Fibroblast of skin of left biceps (primary cell): ENCODE measurements at places on chromosomes 6 and 20.

- no peak for DNase-seq
Measured at GRCh38 chr6:26613201-26613600, 16.4 kb downstream of the ABT1 start.

- no peak for DNase-seq
Measured at GRCh38 chr20:25206548-25206947, 11.0 kb downstream of the ENTPD6 start.

DNA sequence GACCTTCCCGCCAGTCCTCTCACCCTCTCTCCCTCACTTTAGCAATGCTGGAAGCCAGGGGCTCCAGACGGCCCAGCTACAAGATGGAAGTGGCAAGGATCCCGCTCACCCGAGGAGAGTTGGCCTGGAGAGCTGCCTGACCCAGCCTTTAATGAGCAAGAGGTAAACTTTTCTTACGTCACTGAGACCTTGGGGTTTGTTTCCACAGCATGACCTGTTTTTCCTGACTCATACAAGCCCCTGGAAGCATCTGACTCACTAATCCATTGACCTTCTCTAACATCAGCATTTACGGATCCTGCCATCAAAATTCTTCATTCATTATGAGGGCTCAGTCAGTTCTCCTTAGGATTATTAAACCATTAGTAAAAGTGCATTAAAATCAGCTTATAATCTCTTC, 120.4 kb downstream of the MYLK4 start:
- peak; percentile 58 for DNase-seq

- no peak for DNase-seq
Measured at GRCh38 chr6:27290065-27290849, 21.8 kb downstream of the POM121L2 start.

GRCh38 chr6:139828751-139829519, 454.5 kb upstream of the CITED2 start:
- DNase-seq: no peak

GRCh38 chr20:31485450-31486339, 10.6 kb downstream of the REM1 start:
- DNase-seq: peak; percentile 50

DNA sequence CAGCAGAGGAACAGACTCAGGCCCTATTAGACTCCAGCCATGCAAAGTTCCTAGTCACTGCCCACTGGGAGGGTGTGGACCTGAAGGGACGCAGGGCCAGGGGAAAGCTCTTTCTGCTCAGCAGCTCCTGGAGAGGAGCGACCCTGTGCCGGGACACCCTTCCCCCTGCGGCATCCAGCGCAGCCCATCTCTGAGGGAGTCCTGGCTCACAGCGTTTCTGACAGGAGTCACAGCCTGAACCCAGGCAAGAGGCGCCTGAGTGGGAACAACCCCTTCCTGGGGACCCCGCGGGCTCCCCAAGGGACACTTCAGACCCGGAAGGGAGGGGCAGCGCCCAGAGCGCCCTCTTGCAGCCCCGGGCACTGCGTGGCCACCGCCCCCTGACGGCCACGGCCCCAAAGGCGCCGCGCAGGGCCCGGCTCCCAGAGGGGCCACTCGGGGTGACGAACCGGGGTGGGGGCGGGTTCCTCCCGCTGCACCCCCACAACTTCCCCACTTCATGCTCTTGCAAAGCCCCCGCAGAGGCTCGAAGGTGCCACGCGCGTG, 862 bp downstream of the UCKL1 start:
- no peak for DNase-seq

- DNase-seq: no peak
Measured at GRCh38 chr6:42923666-42924065, 5.6 kb upstream of the CNPY3 start.

GRCh38 chr6:165774903-165775601, 112.0 kb upstream of the PDE10A start:
- no peak for DNase-seq

DNA sequence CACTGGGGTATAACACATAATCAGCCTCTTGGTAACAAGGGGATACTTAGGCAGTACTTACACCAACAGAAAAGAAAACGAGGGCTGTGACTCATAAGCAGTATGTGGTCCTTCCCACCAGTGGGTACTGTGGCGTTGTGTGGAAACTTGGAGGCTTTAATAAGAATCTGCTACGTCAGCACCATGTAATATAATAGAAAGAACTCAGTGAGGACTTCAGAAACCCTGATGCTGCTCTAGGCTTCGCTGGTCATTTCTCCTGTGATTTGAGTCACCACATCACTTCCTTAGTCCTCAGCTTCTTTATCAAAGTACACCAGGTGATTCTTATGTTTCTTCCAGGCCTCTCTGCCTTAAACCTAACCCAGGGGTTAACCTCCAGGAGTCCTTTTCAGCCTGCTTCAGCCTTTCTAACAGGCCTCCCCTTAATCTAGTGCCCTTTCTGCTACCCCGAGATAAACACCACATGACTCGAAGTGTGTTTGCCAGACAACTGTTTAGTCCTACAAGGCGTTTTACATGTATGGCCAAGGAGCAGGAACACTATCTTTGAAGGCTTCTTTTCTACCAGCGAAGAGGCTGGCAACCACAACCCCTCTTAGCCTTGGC, 68.5 kb downstream of the FYN start:
- DNase-seq: no peak

GRCh38 chr6:169803816-169804340, 52.5 kb downstream of the ERMARD start:
- no peak for DNase-seq

DNA sequence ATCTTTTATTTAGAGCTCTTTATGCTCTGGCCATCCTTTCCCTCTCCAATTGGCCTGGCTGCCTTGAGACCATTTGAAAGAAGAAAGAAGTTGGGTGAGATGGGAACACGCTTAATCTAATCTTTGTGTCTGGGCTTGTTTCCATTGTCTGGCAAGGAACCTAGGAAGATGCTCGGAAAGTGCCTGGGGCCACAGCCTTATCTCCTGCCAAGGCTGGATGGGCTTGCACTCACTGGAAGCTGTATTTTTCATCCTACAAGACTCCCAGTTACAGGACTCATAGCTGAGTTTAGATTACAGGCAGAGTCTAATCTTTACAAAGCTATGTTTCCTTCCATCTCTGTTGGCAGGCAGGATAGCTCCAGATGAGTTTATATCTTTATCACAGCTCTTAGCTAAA, 33.1 kb upstream of the CDYL start:
- no peak for DNase-seq

DNA sequence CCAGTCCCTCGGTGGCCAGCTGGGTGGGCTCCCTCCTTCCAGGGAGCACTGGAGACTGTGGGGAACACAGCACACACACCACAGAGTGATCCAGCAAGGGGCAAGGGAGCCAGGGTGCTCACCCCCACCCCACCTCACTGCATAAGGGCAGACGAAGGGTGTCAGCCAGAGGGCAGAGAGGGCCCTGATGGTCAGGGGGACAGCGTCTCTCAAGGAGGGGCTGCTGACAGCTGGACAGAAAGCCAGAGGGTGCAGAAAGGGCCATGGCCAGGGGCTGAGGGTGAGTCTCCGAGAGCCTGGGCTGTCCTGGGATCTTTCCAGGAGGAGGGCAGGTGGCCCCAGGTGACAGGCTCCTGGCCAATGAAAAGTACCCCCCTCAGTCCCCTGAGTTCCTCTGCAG, 73.4 kb upstream of the PMEPA1 start:
- no peak for DNase-seq

DNA sequence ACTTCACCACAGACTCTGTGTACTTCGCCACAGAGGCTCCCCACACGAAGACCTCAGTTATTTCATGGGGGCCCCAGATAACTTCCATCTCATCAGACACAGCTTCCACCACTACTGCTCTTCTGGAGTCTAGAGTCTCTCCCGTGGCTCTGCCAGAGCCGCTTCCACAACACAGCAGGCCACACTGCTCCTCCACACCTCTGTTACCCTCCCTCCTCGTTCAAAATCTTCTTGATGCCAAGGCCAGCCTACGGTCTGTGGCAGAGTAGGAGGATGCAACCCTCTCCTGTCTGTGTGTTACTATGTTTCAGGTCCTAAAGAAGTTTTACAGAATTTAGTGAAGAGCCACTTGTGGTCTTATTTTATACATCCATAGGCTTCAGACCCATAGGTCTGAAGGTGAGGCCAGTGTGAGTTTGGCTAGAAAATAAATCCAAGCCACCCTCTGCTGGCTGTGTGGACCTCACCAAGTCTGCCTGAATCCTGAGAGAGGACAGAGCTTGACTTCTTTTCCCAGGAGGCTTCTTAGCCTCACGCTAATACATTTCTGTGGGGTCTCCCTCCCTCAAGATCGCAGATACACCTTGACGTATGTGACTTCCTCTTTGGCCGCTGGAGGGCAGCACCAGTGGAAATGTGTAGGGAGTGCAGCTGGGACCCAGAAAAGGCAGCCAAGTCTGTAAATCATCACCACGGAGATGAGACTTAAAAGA, 197.7 kb downstream of the FAXC start:
- DNase-seq: no peak

DNA sequence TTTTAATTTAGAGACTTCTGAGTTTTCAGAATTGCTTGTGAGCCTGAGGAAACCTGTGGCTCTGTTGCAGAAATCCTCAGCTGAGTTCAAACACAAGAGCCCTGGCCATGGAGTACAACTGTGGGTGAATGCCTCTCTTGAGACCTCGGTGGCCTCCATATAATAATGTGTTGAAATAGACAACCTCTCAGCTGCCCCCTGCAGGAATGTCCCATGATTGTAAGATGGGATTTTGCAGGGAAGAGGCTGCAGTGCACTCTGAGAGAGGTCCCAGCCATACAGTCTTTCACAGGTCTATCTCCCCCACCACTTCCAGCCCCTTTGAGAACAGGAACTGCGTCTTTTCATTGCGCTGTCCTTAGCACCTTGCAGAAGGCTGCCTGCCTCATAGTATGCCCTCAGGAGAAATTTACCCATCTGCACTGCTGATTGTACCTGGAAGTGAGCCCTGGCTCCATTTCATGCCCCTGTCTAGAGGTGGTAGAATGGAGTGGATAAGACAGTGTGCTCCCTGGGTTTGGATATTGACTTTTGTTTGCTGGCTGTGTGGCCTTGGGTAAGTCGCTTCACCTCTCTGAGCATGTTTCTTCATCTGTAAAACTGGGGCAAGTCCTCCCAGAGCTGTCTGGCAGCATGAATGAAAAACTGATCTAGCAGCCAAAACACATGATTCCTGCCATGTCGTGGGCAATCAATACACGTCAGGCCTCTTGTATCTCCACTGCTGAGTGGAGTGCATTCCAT, 16.8 kb upstream of the CDH22 start:
- DNase-seq: no peak

GRCh38 chr6:382883-383810, 8.4 kb upstream of the IRF4 start:
- DNase-seq: no peak

- no peak for DNase-seq
Measured at GRCh38 chr20:3068986-3069900, 2.2 kb upstream of the OXT start.

DNA sequence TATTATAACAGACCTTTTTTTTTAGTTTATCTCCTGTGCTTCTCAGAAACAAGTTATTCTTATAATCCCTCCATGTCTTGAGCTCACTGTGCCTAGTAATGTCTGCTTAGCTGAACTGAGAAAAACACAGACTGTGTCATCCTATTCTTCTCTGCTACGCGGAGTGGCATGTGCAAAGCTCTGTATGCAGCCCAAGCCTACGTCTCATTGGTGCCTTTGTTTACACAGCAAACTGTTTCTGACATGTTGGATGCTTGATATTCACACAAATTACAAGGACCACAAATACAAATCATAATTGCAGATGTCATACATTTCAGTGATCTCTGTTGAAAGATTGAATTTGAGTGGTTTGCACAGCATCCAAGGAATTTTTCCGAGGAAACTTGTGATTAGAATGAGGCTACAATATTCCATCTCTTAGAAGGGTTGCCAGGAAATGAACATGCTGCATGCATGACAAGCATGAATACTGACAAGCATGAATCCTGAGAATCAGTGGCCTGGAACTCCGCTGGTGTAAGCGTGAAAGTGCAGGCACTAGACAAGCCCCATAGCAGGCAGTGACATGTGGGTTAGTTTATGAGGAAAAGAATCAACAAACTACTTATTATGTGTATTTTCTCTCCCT, 128.4 kb upstream of the SGK1 start:
- peak; percentile 79 for DNase-seq

DNA sequence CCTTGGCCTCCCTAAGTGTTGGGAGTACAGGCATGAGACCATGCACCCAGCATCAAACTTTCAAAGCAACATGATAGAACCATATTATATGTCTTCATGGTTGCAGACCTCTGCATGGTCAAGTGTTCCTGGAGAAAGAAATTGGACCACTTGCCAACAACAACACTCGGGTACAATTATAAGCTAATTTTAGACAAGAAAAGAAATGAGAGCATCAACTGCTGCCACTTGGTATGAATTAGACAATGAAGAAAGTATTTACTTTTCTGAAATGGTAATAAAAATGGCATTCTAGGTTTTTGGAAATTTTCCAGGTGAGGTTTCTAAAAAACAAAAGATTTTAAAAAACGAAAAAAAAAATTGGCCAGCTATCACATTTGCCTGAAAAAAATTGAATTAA, 7.7 kb upstream of the PM20D2 start:
- DNase-seq: no peak
